ENCODE measurements at places on chromosomes 12 and 14.

DNA sequence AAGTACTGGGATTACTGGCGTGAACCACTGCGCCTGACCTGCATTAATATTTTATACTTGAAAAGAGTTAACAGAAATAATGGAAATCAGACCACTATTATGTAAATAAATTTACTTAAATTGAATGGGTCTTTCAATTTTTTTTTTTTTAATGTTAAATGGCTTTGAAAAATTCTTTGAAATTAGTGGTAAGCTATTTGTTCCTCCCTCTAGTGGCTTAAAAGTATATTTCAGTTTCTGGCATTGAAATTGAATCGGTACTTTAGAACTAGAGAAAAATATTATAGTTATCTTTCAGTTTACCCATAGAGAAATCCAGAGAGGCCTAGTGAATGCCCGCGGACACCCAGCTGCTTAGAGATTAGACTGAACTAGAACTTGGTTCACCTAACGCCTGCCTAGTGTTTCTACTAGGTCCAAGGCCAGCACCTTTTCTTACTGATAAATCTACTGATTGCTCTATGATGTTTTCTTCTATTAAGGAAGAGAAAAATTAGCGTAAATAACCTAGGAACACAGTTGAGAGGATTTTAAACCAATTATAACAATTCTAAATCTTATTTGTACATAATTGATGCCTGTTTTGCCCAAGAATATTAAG lies 106.5 kb downstream of the EML1 start:
- DNase-seq: no peak

- DNase-seq: no peak
Observed at GRCh38 chr12:45803111-45803510, 73.6 kb downstream of the ARID2 start.

DNA sequence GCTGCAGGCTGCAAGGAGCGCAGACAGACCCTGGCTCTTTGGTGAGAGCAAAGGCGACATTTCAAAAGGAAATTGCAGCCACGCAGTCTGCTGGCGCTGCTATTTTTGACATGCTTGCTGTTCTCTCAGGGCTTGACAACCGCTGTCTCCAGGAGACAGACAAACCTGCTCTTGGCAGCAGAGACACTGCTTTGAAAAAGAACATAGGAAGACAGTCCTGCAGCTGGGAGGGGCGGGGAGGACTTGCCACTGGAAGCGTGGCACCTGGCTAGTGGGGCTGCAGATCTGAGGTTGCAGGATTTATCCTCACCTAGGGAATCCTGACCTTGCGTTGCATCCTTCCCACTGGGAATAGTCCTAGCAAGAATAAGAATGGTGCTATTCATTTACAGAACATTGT lies 91.8 kb upstream of the KCNA1 start:
- no peak for DNase-seq

GRCh38 chr12:67069451-67070306 lies 199.5 kb upstream of the CAND1 start:
- DNase-seq: no peak

DNA sequence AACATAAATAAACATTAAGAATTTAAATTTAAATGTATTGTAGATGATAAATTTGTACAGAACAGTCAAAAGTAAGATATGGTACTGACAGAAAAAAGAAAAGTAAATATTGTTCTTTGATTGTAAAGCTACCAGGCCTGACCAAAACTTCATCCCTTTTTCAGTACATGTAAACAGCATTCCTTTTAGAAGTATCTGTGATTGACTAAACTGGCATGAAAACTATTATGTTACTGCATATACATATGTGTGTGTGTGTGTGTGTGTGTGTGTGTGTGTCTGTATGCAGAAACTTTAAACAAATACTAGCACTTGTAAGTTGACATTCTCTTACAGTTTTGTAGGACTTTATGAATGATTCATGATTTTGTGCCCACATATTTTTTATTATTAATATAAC lies 270.9 kb downstream of the C12orf50 start:
- no peak for DNase-seq

DNA sequence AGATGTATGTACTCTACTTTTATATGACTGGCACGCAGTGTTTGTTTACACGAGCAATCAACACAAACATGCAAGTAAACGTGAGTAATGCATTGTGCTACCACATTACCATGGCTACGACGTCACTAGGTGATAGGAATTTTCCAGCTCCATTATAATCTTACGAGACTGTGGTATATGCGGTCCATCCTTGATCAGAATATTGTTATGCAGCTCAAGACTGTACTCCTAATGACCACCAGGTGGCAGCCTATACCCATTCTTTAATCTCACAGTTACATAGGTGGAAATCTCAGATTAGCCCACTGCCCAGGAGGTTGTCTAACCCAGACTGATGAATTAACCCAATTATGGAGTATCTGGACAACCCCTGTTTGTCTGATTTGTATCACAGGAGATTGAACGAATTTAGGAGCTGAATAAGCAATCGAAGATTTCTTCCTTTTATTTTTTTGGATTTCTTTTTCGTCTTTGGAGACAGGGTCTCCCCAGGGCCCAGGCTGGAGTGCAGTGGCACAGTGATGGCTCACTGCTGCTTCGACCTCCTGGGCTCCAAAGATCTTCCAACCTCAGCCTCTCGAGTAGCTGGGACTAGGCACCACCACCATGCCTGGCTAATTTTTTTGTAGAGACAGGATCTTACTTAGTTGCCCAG lies 8.7 kb upstream of the TESPA1 start:
- no peak for DNase-seq

- no peak for DNase-seq
Observed at GRCh38 chr14:53331921-53332320, 178.8 kb upstream of the DDHD1 start.

GRCh38 chr12:30696103-30696408 lies 387 bp upstream of the IPO8 start:
- DNase-seq: no peak

DNA sequence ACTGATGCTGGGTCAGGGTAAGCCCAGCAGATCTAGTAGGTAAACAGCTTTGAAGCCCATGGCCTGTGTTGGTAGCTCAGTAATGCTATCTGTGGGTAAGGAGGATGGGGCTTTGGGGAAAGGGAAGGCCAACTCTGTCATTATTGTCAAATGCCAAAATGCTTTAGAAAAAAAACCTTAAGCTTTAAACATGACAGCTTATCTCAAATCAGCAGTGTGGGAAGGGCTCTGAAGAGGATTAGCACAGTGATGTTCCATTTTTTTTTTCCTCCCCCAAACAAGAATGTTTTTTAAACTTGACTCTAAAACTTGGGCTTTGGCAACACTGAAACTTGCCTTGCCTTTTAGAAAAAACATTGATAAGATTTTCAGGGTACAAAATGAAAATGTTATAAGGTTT lies 11.7 kb downstream of the DAAM1 start:
- DNase-seq: no peak

GRCh38 chr12:113777751-113778150 lies 188.4 kb downstream of the RBM19 start:
- no peak for DNase-seq

DNA sequence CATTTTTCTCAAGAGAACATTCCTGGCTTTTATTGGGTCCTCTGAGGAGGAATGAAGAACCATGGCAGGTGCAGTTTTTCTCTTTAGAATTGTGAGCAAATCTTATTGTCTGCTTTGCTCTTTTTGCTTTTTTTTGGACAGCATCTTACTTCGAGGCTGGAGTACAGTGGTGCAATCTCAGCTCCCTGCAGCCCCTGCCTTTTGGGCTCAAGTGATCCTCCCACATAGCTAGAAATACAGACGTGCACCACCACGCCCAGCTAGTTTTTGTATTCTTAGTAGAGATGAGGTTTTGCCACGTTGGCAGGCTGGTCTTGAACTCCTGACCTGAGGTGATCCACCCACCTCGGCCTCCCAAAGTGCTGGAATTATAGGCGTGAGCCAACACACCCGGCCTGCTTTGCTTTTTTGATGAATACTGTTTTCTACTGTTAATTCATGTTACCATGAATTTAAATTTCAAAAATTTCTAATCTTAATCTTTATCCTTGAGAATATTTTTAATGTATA lies 71.5 kb downstream of the POLR3B start:
- no peak for DNase-seq

GRCh38 chr12:34126239-34126641 lies 103.9 kb downstream of the ALG10 start:
- DNase-seq: no peak

GRCh38 chr12:94498073-94498472 lies 38.4 kb upstream of the CEP83 start:
- DNase-seq: no peak

DNA sequence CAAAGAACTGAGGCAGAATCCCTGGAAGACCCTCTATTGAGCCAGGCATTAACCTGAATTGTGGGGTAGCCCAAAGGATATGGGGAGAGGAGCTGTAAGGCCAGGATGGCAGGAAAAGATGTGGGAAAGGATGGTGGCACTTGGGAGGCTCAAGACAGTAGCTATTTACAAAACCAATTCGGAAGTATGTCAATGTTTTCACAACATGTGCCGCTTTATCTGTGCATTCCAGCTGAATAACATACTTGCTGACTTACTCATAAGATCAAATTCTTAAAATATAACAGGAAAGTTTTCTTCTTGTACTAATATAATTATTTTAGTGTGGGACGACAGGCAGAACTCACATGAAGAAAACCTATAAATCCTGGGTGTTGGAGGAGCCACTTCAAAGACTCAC lies 10.6 kb downstream of the BBS10 start:
- no peak for DNase-seq

DNA sequence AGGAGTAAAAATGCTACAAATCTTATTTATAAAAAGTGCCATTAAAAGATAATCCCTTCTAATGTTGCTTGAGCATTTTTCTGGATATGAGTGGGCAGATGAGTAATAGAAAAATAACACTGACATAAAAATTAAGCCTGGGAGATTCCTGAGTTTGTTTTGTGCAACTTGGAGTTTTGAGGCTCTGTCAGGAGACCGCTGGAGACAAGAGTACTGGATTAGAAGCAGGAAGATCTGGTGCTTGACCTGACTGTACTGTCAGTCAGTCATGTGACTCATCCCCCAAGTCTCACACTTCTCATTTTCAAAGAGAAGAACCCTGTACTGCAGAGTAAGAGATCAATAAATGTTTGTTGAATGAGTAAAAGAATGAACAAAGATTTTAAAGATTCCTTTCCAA lies 29.4 kb downstream of the ANO4 start:
- no peak for DNase-seq

- DNase-seq: no peak
Observed at GRCh38 chr14:22407033-22407432, 182.0 kb downstream of the DAD1 start.

- DNase-seq: no peak
Observed at GRCh38 chr12:59086126-59086525, 165.8 kb upstream of the LRIG3 start.

- peak; percentile 42 for DNase-seq
Observed at GRCh38 chr12:67943141-67943892, 45.9 kb upstream of the IFNG-AS1 start.

GRCh38 chr12:53502331-53502730 lies 1.2 kb downstream of the TARBP2 start:
- DNase-seq: no peak

- DNase-seq: no peak
Observed at GRCh38 chr14:101836135-101836534, 74.6 kb downstream of the PPP2R5C start.

All from stimulated activated CD4-positive, alpha-beta T cell treated with anti-CD3 and anti-CD28 coated beads, TNF-alpha, amount 100 ng/mL, for 48 hours (primary cell).